ENCODE measurements at places on chromosomes 6 and 20.

GRCh38 chr6:138424004-138424904 lies 20.2 kb downstream of the HEBP2 start:
- no peak for DNase-seq

- DNase-seq = no peak
Observed at GRCh38 chr20:23569570-23569969, 1.3 kb upstream of the CST9L start.

GRCh38 chr6:169038691-169039090 lies 215.0 kb downstream of the THBS2 start:
- DNase-seq = no peak

DNA sequence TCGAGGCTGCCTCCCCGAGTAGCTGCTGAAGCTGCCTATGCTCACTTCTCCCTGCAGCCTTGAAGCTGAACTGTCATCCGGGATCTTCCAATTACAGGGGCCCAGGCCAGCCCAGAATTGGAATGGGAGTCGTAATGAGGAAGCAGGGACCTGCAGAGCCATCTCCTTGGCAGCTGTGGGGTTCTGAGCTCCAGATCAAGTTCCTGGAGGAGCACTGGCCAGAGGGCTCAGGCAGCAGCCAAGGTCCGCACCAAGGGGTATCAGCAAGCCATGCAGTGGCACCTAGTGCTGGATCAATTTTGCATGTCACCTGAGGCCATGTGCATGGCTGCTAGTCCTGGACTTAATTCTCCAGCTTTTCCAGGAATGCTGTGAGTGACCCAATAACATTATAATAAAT lies 163.2 kb upstream of the TSHZ2 start:
- DNase-seq = no peak

DNA sequence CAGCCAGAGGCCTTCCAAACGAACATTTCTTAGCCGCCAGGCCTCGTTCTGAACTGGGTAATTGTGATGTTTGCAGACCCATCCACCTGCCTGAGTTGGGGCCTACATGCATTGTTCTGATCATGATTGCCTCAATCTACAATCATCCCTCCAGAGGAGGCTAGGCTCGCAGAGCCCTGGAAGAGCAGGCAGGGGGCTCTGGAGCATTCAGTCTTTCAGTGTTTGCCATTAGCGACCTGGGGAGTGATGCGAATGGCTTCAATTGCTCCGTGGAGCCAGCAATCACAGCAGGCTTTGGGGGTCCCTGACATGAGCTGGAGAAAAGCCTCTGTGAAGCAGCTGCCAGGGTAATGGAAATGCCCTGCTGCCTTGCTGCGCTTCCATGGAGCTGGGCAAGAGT lies 22.0 kb downstream of the SNAP25 start:
- no peak for DNase-seq

DNA sequence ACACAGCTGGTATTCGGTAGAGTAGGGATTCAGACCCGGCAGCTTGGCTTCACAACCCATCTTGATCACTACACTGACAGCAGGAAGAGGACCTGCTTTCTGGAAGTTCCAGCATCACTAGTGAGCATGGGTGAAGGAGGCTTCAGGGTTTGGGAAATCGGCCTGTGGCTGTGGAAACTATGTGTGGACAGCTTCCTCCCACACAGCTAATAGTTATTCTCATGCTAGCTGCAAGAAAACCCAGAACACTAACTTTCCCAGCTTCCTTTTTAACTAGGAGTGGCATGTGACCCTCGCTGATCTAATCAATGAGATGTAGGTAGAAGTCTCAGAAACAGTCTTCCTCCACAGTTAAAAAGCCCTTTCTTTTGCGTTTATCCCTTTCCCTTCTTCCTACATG lies 36.3 kb upstream of the SIRPA start:
- DNase-seq = no peak

DNA sequence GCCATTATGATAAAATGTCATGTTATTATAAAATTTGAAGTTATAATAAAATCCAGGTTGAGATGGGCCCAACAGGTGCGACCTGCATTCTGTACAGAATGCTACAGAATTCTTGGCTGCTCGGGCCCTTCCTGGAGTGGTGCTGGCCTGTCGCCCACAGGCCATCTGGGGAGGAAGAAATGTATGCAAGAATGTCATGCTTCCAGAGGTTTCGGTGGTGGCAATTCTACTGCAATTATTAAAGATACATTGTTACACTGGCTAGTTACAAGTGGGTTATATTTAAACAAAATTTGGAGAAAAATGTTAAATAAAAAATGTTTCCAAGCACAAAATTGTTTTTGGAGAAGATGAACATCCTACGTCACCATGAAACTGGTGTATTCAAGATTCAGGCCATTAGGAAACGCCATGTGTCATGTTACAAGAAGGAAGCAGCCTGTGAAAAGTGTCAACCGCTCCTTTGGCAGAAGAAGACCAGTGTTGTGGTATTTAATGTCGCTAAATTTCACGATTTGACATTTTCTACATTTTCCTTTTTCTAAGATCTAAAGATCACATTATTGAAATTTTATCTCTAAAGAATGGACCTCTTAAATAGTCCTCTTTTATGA lies 7.1 kb downstream of the RAMACL start:
- DNase-seq = no peak

GRCh38 chr6:30942338-30943060 lies 1.7 kb downstream of the MUCL3 start:
- DNase-seq = no peak

GRCh38 chr20:38298768-38299288 lies 5.1 kb upstream of the BPI start:
- DNase-seq = no peak

GRCh38 chr6:4489538-4489937 lies 286.7 kb upstream of the CDYL start:
- DNase-seq = no peak

GRCh38 chr6:53944543-53944942 lies 149.7 kb downstream of the LRRC1 start:
- DNase-seq = no peak

DNA sequence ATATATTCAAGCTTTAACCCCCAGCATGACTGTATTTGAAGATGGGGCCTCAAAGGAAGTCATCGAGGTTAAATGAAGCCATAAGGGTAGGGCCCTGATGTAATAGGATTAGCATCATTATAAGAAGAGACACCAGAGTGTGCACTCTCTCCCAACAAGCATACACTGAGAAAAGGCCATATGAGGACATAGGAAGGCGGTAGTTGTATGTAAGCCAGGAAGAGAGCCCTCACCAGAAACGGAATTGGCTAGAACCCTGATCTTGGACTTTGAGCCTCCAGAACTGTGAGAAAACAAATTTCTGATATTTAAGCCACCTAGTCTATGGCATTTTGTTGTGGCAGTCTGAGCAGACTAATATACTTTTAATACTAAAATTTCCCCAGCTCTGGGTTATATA lies 150.1 kb upstream of the STXBP5 start:
- DNase-seq = no peak

DNA sequence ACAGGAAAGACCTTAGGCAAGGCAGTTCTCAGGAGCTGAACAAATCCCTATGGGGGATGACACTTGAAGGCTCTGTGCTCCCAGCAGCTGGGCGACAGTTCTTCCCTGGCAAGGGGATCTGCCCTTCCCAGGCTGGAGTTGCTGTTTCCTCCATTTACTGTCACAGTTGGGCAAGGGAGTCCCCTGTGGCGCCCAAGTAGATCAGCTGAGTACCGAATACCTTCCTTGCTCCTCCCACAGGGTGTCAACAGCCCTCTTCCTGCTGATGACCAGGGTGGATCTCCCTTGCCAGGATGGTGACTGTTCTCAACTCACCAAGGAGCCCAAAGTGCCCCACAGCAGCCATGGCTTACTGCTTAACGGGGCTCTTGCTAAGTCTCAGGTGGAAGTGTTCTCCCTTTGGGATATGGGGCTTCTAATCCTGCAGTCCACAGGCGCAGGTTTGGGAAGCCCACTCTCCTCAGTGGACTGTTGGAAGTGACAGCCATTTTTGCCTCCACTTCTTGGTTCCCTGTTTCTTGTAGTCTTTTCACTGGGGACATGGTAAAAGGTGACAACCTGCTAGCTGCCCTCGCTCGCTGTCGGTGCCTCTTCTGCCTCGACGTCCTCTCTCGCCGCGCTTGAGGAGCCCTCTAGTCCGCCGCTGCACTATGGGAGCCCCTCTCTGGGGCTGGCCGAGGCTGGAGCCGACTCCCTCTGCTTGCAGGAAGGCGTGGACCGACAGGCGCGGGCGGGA lies 5.7 kb upstream of the PSMG4 start:
- no peak for DNase-seq

DNA sequence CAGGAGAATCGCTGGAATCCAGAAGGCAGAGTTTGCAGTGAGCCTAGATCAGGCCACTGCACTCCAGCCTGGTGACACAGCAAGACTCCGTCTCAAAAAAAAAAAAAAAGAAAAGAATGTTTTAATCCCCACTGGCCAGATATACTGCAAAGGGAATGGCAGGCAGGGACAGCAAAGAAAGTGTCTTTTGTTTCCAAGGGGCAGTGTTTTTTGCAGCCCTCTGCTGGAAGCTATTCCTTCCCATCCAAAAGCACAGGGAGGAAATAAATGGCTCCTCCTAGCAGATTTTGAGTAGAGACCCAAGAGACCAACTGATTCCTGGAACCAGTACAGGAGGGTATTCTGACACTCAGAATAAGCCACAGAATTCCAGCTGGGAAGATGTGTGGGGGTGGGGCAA lies 112.5 kb upstream of the STMND1 start:
- DNase-seq = no peak

- no peak for DNase-seq
Observed at GRCh38 chr20:50523552-50524167, 13.5 kb downstream of the PTPN1 start.

DNA sequence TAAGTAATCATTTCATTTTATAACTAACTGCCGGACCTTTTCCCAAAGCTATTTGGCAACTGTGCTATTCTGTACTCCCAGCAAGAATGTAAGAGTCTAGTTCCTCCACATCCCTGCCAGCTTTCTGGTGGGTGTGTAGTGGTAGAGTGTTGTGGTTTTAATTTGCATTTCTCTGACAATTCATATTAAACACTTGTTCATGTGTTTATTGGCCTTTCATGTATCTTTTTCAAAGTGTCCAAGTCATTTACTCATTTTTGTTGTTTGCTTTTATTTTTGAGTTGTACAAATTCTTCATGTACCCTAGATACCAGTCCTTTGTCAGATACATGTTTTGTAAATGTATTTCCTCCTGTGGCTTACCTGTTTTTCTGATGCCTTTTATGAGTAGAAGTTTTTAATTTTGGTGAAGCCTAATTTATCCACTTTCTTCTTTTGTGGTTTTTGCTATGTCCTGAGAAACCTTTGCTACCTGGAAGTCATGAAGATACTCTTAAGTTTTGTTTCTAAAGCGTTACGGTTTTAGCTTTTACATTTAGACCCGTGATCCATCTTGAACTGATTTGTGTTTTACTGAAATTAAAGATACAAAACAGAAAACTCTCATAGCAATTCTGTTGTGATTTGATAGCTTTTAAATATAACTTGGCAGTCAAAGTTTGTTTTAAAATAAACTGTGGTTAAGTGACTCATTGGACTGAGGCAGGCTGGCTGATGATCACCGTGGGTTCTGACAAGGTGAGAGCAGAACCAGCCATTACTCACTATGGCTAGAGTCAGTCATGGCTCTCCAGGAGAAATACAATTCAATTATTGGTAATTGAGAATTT lies 8.0 kb downstream of the MYLIP start:
- DNase-seq = no peak

DNA sequence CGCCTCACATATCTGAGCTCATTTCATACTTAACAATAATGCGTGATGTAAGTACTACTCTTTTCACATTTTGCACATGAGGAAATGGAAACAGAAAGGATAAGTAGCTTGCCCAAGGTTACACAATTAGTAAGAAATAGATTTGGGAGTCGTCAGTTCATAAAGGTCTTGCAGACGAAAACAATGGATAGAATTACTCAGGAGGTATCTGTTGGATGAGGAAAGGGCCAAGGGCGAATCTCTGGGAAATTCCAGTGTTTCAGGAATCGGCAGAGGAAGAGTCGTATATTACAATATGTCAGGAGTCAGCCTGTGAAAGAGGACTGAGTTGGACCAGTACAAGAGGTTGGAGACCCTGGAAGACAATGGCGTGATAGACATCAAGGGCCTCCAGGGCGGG lies 12.8 kb upstream of the EDN1 start:
- DNase-seq = no peak

DNA sequence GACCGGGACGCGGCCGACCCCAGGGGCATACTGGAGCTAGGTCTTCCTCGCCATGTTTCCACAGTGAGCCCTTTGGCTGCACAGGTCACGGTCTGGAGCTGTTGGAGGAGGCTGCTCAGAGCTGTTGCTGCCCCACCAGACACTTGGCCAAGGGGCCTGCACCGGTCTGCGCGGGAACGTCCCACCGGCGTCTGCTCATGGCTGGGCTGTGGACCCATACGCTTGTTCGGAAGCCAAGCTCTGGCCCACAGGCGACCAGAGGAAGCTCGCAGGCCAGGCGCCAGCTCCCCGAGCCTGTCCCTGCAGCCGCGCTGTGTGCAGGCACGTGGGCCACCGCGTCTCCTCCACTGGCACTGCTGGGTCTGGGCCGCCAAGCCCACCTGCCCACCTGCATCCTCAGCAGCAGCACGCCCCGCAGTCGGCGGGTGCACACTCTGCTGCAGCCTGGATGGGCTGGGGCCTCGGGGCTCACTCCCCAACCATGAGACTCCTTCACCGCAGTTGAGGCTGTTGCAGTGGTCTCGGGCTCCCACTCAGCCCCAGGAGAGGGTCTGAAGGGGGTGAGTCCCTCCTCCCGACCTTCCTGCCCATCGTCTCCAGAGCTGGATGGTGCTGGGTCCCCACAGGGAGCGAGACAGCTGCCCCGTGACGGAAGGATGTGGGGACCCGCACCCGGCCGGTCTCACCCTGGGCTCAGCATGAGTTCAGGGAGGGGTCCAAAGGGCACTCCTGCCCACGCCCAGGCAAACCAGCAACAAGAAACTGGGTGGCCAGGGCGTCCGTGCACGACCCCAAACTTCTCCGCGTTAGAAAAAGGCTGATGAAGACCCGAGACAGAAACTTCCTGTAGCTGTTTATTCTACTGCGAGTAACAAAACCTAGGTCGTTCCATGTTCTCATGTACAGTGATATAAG lies 15.5 kb upstream of the TCFL5 start:
- no peak for DNase-seq

Data from stimulated activated CD8-positive, alpha-beta memory T cell treated with anti-CD3 and anti-CD28 coated beads, Interleukin-7, amount 100 ng/mL, for 48 hours (primary cell).